ENCODE measurements at places on chromosomes 5 and 9.

- no peak for DNase-seq
Measured at GRCh38 chr5:62795926-62796325, 217.3 kb downstream of the LRRC70 start.

GRCh38 chr5:35430381-35431162 is 187.1 kb upstream of the SPEF2 start:
- no peak for DNase-seq

GRCh38 chr5:172003746-172004145 is 2.7 kb downstream of the FBXW11 start:
- DNase-seq: no peak

DNA sequence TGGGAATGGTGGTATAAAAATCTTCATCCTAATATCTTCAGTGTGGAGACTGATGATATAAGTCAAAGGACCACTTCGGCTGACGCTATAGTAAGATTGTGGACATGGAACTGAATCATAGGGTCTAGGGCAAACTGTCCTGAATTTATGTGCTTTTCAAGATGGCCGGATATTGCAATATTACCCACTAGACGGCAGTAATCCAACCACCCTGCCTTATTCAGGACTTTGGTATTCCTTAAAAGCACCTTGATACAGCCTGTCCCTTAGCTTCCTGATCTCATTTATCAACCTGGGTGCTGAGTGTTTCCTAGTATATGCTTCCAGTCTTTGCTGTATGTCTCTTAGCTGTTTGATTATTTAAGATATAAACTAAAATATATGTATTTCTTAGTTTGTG is 71.2 kb upstream of the COX7C start:
- DNase-seq: no peak

DNA sequence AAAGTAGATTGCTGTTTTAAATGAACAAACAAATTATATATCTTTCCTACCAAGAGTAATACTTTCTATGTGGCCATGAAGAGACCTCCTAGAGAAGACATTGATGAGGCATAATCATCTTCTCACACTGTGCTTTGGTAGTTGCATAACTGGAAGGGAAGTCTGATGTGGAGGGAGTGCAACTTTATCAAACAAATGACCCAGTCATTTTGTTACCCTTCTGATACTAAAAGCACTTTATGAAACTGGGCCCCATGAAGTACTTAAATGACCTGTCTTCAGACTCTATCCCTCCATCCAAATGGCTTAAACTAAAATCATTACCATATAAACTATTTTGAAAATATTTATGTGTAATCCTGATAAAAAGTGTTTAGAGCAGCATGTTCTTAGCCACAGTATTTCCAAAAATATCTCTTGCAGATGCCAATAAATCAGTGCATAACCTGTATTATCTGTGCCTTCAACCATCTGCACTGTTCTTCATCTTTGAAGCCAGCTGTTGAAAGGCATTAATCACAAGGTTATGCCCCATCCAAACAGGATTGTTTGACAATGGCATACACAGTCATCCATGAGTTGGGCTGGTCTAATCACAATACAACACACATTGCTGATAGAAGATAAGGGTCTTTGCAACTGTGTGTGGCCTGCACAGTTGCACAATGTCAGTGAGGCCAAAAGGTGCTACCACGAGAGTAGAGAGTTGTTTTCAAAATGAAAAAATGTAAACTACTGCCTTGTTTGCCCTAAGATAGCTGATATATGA is 31.9 kb upstream of the MIER3 start:
- DNase-seq: no peak

DNA sequence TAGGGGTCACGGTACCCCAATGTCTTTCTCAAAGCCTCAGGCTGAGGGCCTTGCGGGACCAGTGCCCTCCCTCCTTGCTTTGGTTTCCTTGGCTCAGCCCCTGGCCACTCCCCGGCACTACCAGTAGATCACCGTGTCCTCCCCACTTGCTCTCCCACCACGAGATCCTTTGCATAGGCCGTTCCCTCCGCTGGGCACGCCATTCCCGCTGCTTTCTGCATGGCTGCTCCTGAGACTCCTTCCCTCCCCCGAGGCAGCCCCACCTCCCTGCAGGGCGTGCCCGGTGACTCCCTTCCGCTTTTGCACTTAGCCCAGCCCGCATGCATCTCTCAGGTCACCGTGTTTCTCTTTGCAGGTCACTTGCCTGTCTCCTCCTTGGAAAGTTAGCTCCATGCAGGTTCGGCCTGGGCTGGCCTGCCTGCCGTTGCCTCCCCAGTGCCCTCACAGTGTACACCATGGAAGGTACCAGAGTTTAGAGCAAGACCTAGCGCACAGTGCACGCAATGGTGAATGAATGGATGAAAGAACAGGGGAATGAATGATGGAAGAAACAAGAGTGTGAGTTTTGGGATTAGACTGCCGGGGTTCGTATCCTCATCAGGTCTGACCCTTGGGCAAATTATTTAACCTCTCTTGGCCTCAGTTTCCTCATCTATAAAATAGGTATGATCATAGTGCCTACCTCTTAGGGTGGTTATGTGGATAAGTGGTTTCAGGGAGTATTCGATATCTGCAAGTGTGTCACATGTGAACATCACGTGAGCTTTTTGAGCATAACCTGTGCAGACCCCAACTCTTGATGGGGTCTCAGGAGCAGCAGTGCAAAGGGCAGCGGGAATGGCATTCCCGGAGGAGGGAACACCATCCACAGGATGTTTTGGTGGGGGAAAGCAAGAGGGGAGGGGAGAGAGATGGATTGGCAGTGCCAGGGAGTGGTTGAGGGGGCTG is 214.3 kb downstream of the C9orf50 start:
- DNase-seq: no peak

DNA sequence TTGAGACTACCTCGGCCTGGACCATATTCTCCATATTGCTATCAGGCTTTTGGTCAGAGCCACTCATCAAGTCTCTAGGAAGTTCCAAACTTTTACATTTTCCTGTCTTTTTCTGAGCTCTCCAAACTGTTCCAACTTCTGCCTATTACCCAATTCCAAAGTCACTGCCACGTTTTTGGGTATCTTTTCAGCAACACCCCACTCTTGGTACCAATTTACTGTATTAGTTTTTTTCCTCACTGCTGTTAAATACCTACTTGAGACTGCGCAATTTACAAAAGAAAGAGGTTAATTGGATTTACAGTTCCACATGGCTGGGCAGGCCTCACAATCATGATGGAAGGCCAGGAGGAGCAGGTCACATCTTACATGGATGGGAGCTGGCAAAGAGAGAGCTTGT is 507.8 kb upstream of the ZNF608 start:
- no peak for DNase-seq

- no peak for DNase-seq
Measured at GRCh38 chr5:170819824-170820223, 36.3 kb downstream of the GABRP start.

DNA sequence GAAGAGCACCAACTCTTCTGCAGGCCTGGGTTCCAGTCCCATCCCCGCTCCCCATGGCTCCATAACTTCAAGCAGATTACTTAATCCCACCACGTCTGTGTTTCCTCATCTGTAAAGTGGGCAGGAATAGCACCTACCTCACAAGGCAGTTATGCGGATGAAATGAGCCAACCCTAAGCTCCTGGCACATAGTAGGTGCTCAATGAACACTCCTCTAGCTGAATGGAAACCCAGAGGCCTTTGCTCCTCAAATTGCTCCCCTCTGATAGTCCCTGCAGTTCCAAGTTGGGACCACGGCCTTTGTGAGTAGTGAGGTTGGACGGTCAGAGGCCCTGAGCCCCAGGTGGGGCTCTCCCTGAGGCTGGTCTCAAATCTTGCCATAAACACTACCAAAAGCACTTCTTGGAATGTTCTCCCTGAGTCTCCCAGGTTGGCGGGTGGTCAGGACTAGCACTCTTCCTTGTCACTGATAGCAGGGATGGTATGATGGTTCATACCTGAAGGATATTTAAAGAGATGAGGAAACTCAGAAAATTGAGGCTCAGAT is 35.5 kb upstream of the SYNPO start:
- no peak for DNase-seq

DNA sequence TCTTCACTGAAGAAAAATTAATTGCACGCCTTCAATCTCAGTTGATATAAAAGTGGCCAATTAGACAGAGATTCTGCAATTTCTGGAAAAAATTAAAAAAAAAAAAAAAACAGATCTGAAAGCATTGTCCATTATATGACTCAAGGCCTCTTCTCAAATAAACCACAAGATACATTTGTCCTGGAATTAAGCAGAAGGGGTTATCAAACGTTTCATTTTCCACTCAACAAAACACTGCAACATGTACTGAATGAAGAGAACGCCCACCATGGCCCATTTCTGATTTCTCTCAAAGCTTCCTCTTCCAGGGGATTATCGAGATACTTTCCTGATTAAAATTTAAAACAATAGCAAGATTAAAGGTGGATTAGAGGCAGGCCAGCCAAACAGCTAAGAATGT is 5.8 kb upstream of the PAPPA start:
- DNase-seq: no peak

GRCh38 chr9:100324594-100325200 is 28.0 kb downstream of the TEX10 start:
- peak; percentile 48 for DNase-seq

DNA sequence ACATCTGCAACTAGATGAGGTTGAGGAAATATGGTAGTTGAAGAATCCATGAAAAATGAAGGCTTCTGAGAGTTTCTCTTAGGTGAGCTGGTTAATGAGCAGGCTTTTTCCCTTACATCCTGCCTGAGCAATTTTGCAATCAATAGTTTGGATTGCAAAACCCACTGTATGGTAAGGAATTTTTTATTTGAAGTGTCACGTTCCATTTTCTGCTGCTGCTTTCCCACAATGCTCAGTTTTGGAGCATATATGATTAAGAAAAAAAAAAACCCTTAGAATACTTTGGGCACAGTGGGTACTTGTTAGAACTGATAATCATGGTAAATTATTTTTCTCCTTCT is 144.2 kb downstream of the PCSK1 start:
- peak; percentile 73 for DNase-seq

DNA sequence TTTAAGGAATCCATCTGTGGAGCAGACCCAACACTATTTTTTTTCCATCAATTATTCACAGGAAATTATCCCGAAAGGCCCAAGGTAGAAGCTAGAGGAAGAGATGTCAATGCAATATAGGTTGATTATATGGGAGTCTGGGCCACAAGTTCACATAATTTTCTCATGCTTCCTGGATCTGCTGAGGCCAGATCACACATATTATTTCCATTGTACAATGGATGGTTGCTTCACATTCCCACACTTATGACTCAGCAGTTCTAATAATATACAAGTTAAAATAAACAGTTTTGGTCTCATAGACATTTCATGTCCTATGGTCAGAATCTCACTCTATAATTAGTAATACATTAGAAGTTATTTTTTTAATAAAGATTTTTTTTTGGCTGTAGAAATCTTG is 66.0 kb upstream of the PTPRD start:
- DNase-seq: peak; percentile 76

- DNase-seq: no peak
Measured at GRCh38 chr5:97364731-97365130, 181.7 kb upstream of the RIOK2 start.

DNA sequence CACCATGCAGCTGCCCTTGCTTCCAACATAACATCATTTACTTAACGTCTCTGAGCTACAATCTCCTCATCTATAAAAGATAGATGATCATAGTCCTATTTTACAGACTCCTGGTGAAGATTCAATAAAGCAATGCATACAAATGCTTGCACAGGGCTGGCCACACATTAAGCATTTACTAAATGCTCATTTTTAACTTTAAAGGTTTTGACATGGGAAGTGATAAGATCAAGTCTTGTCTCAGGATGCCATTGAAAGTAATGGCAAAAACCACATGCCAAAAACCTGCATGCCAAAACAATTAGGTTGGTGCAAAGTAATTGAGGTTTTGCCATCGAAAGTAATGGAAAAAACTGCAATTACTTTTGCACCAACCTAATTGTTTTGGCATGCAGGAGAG is 181.2 kb upstream of the ADRA1B start:
- peak; percentile 8 for DNase-seq

- no peak for DNase-seq
Measured at GRCh38 chr5:77846422-77847128, 70.4 kb upstream of the TBCA start.

DNA sequence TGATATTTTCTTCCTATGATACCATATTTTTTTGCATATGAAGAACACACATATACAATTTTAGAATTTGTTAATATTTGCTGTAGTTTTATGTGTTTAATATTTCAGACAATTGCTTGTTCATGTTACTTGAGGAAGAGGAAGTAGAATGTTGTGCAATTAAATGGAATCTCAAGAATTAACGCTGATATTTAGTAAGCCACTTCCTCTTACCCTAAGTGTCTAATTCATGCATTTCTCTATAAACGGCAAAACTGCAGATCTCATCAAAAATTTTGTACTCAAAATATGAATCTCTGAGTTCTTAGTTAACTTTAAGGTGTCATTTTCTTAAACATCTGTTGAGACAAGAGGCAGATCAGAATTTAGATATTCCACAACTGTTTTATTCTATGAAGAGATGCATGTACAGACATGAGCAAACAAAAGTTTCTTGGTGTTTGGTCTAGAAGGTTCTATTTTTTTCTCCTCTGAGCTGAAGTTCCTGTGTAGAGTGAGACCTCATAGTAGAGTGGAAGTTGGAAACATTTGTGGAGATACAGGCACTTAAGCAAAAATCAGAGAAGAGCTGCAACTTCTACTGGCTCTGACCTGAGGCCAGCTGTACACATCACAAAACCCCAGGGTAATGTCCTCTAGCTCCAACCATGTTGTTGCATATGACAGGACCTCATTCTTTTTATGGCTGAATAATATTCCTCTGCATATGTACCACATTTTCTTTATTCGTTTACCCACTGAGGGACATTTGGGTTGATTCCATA is 16.6 kb upstream of the TGFBI start:
- DNase-seq: peak; percentile 77

- peak; percentile 50 for DNase-seq
Measured at GRCh38 chr5:79235261-79235633, 684 bp upstream of the JMY start.

GRCh38 chr5:173480896-173481295 is 135.6 kb downstream of the BOD1 start:
- DNase-seq: no peak

DNA sequence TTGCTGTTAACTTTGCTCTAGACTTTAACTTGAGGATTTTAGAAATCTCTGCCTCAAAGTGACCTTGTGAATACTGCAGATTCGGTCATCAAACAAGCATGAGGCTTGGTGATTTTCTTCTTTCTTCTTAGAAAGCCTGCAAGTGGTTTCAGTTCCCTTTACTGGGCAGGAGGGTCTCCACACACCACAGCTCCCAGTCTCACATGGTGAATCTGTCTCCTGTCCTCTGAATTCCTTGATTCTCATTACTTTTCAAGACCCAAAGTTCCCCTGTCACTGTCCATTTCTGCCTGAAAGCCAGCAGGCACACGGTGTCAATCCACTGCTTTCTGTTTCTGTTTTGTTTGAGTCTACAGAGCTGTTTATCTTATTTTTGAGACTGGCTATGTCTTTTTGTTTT is 14.1 kb downstream of the HSPB3 start:
- peak; percentile 8 for DNase-seq
